ENCODE measurements at places on chromosomes 6 and 20. TPM values are rescaled to one million over a fixed set of nuclear protein-coding genes. Genes with fewer than 3 reads are reported as not detected.

GRCh38 chr20:35144694-35145093 lies 2.4 kb downstream of the EDEM2 start:
- H3K4me1 ChIP-seq: peaks cover 42% of the 10 kb centered on the region
- H3K27me3 ChIP-seq: no peaks in the 10 kb centered on the region
- H3K36me3 ChIP-seq: peaks cover 4% of the 10 kb centered on the region
- peak overlapping the region; percentile 70 for H3K4me3 ChIP-seq
- peak overlapping the region; percentile 80 for H3K27ac ChIP-seq

GRCh38 chr6:157478926-157479325 lies 97.9 kb downstream of the ZDHHC14 start:
- DNase-seq: no peak
- H3K4me1 ChIP-seq: peaks cover 22% of the 10 kb centered on the region
- peaks cover 5% of the 10 kb centered on the region for H3K36me3 ChIP-seq
- H3K27ac ChIP-seq: no peak overlapping the region

GRCh38 chr6:105645156-105645555 lies 242.3 kb upstream of the PREP start:
- DNase-seq: no peak
- H3K27ac ChIP-seq: peak overlapping the region; percentile 92
- H3K4me1 ChIP-seq: peaks cover 79% of the 10 kb centered on the region
- no peaks in the 10 kb centered on the region for H3K36me3 ChIP-seq
- H3K27me3 ChIP-seq: no peaks in the 10 kb centered on the region

DNA sequence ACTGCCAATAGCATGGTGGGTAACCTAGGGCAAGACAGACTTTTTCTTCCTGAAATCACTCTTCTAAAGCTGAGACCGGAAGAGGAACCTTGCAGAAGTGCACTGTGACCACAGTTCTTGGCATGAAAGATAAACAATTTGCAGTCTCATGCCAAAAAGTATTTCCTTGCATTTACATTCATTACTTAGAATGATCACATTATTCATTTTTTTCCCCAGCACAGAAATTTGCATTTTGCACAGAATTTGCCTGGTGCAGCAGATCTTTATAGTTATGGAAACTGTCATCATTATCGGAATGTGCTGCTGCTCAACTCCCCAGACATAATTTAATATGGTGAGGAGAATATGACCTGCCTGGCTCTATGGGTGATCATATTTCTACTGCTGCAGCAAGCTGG lies 42.2 kb upstream of the EDN3 start:
- H3K4me1 ChIP-seq: peaks cover 35% of the 10 kb centered on the region
- DNase-seq: no peak
- no peaks in the 10 kb centered on the region for H3K27me3 ChIP-seq
- no peaks in the 10 kb centered on the region for H3K36me3 ChIP-seq

- no peaks in the 10 kb centered on the region for H3K36me3 ChIP-seq
- peak overlapping the region; percentile 87 for H3K4me3 ChIP-seq
- H3K27ac ChIP-seq: peak overlapping the region; percentile 97
- H3K4me1 ChIP-seq: peaks cover 12% of the 10 kb centered on the region
- peaks cover 5% of the 10 kb centered on the region for H3K27me3 ChIP-seq
These were observed 4.8 kb upstream of the PRPH2 start for GRCh38 chr6:42727087-42727611.

GRCh38 chr6:39339868-39340550 lies 17.5 kb upstream of the KCNK16 start:
- peaks cover 42% of the 10 kb centered on the region for H3K4me1 ChIP-seq
- no peaks in the 10 kb centered on the region for H3K27me3 ChIP-seq
- H3K27ac ChIP-seq: no peak overlapping the region
- no peak overlapping the region for H3K4me3 ChIP-seq

Gene AVP
- total RNA-seq: not detected

All from natural killer cell treated with Interleukin-12 subunit alpha and Interleukin-12 subunit beta and Interleukin-15 and Interleukin-18, amount 100 ng/mL, for 72 hours (primary cell).